NCI-H748 treated with DMSO at 0.1 percent for 48 hours (cell line): ENCODE measurements at places on chromosomes 5 and 9.
A peak's percentile ranks its signal among the peaks of the same experiment; 100 is the strongest.

GRCh38 chr9:97847474-97848214, 5.4 kb upstream of the FOXE1 start:
- DNase-seq, result no peak

DNA sequence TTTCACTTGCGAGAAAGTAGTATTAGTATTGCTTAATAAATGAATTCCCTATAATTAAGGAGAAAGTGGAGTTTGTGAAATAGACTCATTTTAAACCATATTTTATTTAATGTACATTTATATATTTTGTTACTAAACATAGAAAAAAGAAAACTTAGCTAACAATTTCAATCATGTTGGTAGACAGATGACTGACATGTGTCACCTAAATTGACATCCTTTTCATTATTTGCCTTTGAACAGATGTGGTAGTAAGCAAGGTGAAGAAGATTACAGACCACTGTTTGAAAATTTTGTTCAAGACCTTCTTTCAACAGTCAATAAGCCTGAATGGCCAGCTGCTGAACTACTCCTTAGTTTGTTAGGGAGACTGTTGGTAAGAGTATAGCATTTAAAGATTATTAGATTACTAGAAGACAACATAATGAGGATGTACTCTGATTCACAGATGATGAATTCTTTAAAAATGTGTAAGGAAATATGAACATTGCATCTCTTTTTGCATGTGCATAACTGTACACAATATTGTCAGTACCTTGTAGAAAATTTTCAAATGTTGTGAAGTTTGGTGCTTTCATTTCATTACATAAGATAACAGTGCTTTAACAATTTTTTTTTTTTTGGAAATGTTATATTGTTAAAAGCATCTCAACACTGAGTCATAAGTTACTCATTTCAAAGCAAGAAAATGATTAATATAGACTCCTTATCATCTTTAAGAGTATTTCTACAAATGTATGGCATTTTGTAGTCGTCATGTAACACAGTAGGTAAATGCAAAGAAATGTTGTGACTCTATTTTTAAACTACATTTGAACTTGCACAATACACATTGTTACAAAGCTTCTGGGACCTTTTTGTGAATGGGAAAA, 139.5 kb downstream of the NIPBL start:
- no peak for DNase-seq

DNA sequence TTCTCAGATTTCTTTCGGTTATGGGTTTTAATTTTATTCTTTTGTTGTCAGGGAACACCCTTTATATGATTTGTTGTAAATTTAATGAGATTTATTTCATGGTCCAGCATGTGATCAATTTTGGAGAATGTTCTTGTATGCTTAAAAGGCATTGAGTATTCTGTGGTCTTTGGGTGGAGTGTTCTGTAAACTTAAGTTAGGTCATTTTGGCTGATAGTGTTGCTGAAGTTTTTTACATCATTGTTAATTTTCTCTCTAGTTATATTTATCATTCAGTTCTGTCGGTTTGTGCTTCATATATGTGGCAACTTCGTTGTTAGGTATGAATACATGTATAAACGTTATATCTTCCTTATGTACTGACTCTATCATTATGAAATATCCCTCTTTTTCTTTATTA, 55.5 kb downstream of the NIPBL start:
- DNase-seq, result no peak

DNA sequence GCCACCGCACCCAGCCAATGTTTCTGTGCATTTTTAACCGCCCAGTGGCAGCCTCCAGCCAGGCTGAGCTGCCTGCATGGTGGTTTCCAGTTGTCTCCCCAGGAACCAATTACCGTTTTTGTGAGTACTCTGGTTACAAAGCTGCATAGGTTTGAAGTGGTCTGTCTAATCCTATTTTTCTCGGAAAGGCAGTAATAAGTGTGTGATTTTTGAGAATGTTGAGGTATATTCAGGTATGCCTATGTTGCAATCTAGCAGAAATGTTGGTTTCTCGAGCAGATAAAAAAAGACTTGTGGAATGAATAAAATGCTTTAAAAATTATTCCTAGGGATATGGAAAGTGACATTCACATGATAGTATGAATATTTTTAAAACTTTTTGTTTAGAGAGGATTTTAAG, 41.5 kb upstream of the ANKH start:
- DNase-seq, result no peak

DNA sequence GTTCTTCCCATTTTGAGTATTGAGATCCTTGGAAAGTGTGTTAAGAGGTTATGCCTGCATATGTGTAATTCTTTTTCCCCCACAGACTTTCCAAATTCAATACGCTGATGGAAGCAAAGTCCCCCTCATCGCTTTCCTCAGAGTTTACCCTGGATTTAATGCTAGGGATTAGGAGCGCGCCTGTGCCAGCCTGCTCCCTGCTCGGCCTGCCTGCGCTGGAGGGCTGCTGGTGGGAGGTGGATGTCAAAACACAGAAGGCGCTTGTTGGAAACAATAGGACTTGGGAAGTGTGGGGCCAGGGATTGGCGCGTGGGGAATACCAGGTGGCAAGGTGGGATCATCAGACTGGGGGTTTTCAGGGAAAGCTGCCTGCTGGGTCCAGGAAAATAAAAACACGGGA, 39.8 kb upstream of the PTCH1 start:
- no peak for DNase-seq

DNA sequence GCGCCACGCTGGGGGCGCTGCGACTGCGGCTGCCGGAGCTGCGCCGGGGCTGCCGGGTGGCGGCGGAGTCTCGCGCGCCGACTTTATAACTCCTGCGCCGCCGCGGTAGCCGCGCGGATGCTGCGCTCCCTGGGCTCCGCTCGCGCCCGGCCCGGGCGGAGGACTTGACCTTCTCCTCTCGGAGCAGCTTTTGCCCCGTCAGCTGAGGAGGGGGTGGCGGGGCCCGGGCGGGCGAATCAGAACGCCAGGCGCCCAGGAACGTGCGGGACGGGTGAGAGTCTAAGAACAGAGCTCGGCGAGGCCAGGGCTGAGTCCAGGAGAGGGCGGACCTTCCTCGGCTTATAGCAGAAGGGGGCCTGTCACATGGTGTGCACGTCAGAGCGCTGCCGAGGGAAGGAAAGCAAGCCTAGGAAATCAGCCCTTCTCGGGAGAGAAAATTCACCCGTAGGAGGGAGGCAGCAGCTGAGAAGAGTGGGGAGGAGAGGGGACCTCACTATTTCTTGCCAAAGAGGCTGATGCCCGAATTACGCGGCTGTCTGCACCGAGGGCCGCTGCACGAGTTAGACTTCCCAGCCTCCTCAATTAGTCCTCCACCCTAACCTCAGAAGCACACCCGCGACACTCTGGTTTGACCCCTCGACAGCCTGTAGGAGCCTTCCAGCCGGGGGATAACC, at the start of gene FOXD1:
FOXD1 (minus strand) TSS at position 315 of the 674 bp plus-strand sequence. CDS start 415 bp downstream, outside the sequence.
- peak; percentile 69 for DNase-seq

GRCh38 chr5:57303985-57304384, 130.1 kb downstream of the GPBP1 start:
- no peak for DNase-seq

DNA sequence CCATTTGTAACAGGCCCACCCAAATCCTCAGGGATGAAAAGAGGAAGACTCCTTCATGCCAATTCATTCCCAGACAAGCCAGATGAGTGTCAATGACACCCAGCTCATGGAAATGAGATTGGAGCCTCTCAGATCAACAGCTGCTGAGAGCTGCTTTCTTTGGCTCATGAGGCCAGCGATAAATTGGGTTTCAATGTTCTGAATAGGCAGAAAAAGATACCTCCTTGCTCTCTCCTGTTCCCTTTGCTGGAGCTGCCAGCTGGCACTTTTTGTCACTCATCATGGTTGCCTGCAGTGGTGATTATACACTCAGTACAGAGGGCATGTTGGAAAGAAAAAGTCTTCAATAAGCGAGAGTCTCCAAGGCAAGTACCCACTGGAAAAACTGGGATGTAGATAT, 47.1 kb downstream of the SH3RF2 start:
- DNase-seq, result no peak

DNA sequence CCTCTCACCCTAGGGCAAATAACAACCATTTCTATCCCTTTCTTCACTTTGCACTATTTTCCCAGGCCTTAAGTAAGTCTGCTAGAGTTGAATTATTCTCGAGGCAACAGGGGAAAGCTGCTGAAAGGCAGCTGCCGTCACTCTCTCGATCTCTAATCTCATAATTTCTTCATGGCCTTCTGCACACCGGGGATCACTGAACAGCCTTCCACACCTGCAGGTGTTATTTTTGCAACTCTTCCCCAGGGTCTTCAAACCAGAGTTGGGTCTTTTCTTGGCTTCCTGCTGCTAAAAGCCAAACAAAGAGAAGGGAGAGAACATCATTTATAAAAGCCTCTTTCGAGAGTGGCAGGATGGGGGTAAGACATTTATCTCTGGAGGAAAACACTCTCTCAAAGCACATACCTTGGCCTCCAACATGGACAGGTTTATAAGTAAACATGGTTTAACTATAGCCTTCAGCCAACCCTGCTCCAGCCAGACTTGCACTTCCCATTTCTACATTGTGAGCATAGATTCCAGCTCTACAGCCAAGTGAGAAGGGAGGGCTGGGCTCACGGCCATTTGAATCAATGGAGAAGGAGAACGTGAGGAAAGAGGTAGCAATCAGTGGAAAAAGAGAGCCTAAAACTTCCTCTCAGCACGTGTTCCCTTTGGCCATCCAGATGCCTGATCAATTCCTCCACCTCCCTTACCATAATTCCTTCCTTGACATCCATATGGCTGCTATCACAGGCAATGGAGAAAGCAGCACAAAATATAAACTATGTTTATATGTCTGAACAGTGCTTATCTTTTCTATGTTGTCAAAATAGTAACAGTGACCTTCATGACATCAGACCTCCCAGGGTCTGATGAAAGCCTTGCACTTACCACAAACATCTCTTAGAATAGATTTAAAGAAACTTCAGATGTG, 464.9 kb downstream of the TLE1 start:
- DNase-seq, result no peak

DNA sequence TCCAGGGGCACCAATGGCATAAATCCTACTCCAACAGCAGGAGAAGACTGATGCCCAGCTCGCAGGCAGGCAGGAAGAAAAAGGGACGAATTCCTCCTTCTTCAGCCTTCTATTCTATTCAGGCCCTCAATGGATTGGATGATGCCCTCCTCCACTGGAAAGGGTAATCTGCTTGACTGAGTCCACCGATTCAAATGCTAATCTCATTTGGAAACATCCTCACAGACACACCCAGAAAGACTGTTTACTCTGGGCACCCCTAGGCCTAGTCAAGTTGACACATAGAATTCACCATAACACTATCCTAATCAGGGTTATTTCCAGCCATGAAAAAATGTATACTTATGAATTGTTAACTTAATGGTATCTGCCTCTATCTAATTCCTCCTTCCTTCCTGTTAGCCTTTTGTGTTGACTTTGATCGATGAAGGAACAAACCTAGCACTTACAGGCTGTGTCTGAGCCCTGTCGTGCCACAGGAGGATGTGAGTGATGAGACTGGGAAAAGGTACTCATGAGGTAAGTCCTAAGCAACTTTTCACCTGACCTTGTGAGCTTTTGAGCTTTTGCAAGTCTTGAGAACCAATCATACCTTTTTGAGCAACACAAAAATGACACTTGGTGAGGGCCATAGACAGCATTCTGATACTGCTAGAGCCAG, 36.5 kb downstream of the FOXD1 start:
- no peak for DNase-seq

- DNase-seq, result no peak
Measured at GRCh38 chr5:174086751-174087150, 41.2 kb downstream of the NSG2 start.

- peak; percentile 91 for DNase-seq
Measured at GRCh38 chr5:136037001-136037705, 8.4 kb downstream of the TGFBI start.

GRCh38 chr9:114186605-114187289, 31.4 kb downstream of the COL27A1 start:
- no peak for DNase-seq

DNA sequence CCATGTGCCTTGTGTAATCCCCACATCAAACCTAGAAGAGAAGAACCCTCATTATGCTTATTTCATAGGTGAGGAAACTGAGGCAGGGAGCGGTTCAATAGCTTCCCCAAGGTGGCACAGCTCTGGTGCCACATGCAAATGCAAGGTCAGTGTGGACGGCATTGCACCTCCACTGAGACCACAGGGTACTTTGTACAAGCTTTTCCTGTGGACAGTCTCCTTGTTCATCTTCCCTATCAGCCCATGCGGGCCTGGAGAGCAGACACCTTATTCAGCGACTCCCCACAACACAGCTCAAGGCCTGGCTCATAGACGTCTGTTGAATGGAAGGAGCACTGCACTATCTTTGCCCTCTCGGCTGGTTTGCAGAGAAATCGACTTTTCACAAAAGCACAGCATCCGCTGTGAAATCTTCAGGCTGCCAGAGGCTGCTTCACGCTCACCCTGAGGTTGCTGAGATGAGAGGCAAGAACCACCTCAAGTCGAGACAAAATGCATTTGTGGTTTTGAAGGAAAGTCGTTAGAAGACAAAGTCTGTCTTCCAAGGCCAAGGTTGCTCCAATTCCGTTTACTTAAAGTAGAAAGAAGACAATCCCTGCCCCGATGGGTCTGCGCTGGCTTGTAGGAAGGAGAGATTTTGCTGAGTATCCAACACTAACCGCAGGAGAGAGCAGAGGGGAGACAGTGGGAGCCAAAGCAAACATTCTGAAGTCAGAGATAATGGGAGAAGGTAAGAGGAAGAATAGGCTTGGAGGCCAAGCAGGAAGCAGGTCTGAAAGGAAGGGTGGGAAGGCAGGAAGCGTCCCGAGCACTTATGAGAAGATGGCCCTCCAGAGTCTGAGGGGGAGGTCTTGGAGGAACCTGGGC, 34.2 kb upstream of the STRBP start:
- DNase-seq, result no peak

DNA sequence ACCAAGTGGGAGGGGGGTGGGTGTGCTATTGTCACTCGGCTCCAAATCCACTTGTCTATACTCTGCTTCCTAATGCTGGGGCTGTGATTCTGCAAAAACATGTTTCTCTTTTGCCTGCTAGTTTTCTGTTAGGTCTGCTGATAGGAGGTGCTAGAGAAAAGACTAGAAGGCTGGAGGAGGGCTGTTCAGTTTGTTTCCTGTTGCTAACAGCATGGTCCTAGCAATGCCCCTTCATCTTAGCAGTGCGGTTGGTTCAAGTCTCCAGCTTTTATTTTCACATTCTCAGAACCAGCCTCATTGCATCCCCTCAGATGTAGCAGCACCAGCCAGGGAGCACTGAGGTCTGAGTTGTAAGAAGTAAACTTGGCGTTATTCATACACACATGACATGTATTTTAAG, 310.2 kb downstream of the YTHDC2 start:
- no peak for DNase-seq

DNA sequence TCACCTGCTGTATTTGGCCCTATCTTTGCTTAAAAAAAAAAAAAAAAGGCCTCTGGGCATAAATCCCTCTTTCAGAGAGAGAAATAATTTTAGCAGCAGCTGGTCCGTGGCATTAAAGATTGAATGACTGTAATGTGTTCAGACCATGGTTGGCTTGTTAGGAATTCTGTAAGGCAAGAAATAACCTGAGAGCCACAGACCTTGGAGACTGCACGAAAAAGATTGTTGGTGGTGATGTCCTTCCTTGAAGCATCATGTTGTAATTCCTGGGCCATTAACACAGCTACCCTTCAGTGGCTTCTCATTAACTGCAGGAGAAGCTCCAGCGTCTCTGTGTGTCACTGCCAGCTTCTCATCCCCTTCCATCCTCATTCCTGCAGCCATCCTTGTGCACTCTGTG, 79.0 kb downstream of the SGCD start:
- DNase-seq, result no peak

- DNase-seq, result no peak
Measured at GRCh38 chr9:2700909-2701550, 16.3 kb upstream of the KCNV2 start.
